ENCODE measurements at places on chromosomes 12 and 14.

- no peak for DNase-seq
These were observed 75.7 kb downstream of the HSD17B6 start for GRCh38 chr12:56838621-56839488.

GRCh38 chr12:59383079-59383822, 212.6 kb upstream of the SLC16A7 start:
- DNase-seq = no peak

DNA sequence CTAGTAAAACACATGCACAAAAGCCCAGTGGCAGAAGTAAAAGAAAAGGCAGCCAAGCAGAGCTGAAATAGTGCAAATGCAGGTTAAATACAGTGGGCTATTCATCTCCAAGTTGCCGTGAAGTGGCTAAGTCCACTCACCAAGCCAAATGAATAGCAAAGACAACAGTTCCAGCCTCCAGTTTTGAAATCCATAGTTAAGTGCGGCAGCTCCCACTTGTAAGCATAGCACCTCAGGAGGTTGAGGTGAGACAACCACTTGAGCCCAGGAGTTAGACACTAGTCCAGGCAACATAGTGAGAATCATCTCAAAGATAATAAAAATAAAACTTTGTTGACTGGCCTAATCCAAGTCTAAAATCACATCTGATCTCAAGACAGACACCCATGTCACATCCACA, 9.8 kb upstream of the PHLDA1 start:
- DNase-seq = no peak

GRCh38 chr12:75581515-75581914, 70.1 kb upstream of the KRR1 start:
- DNase-seq = no peak

DNA sequence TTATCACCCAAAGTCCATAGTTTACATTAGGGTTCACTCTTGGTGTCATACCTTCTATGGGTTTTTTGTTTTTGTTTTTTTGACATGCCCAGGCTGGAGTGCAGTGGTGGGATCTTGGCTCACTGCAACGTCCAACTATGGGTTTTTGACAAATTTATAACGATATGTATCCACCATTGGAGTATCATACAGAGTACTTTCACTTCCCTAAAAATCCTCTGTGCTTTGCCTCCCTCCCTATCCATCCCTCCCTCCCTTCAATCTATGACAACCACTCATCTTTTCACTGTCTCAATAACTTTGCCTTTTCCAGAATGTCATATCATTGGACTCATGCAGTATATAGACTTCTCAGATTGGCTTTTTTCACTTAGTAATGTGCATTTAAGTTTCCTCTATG, 139.0 kb upstream of the CCDC198 start:
- no peak for DNase-seq

DNA sequence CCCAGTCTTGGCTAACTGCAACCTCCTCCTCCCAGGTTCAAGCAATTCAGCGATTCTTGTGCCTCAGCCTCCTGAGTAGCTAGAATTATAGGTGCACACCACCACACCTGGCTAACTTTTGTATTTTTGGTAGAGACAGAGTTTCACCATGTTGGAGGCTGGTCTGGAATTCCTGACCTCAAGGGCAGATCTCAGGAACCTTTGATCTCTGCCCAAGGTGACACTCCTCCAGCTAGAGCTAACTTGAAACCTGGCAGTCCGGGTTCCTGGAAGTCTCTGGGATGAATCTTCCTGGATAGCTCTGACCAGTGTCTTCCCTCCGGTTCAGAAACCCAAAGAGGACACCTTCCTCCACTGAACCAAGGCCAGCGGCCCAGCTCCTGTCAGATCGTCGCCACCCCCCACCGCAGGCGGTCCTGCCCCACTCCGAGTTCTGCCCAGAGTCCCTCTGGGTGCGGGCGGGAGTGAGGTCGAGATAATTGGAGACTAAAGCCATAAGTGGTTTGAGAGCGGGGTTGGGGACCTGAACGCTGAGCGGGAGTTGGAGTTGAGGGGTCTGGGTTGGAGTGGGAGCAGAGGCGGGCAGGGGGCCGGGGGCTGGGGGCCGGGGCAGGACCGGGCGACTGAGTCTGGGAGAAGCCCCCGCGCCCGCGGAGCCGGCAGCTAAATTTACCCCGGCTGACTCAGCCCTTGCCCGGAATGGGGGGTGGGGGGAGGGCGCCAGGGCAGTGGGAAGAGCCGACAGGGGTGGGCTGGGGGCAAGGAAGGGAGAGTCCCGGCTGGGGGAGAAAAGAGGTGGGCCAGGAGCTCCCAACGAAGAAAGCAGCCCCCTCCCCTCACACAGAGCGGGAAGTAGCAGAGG, 4.7 kb downstream of the DDN start:
- no peak for DNase-seq

Data from T-helper 17 cell (primary cell).